ENCODE measurements at places on chromosomes 3 and 15. TPM values are rescaled to one million over a fixed set of nuclear protein-coding genes. Genes with fewer than 3 reads are reported as not detected.

GRCh38 chr3:37752649-37753025, 109.0 kb upstream of the CTDSPL start:
- peaks cover 49% of the 10 kb centered on the region for H3K27me3 ChIP-seq
- no peaks in the 10 kb centered on the region for H3K4me1 ChIP-seq
- no peak overlapping the region for H3K27ac ChIP-seq
- no peaks in the 10 kb centered on the region for H3K36me3 ChIP-seq

DNA sequence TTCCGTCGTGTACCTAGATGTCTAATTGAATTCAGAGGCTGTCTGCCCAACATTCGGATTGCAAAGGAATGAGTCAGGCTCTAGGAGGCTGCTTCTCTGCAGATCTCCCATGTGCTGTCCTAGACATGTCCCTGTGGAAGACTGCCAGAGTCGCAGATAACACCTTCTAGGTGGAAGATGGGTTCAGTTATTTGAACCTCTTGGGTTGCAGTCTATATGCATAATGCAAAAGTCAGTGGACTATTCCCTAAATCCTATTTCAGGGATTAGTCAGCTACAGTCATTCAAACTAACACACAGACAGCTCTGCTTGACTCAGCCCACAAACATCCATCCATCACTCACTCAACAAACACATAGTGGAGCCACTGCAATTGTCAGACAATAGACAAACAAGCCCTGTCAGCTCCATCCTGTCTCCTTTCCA, 300.0 kb upstream of the CTNNB1 start:
- H3K27ac ChIP-seq = no peak overlapping the region
- H3K36me3 ChIP-seq = no peaks in the 10 kb centered on the region
- DNase-seq = no peak
- H3K4me1 ChIP-seq = no peaks in the 10 kb centered on the region
- no peaks in the 10 kb centered on the region for H3K27me3 ChIP-seq

GRCh38 chr3:48318713-48319468, 14.6 kb downstream of the SPINK8 start:
- H3K36me3 ChIP-seq = peaks cover 3% of the 10 kb centered on the region
- H3K27ac ChIP-seq = no peak overlapping the region
- DNase-seq = no peak
- H3K4me1 ChIP-seq = no peaks in the 10 kb centered on the region

- no peaks in the 10 kb centered on the region for H3K27me3 ChIP-seq
- H3K4me1 ChIP-seq = peaks cover 25% of the 10 kb centered on the region
- no peak overlapping the region for H3K4me3 ChIP-seq
- H3K27ac ChIP-seq = no peak overlapping the region
These were observed 45.9 kb downstream of the DAPK2 start for GRCh38 chr15:64000183-64000951.

DNA sequence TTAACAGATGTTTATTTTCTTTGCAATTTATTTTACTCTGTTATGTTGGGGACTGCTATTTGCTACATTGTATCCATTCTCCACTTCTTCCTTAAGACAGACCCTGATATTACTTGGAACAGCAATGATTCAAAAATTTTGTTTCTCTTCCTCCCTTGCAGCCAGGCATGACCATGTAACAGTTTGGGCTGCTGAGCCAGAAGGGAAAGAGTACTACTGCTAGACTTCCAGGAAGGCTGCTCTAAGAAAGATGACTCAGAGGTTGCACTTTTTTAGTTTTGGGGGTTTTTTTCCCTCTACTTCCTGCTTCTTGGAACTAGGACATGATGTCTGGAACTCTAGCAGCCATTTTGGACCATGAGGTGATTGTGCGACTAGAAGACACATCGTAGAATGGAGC, 10.3 kb downstream of the PRR20G start:
- H3K36me3 ChIP-seq = no peaks in the 10 kb centered on the region
- no peak for DNase-seq
- H3K27me3 ChIP-seq = peaks cover 2% of the 10 kb centered on the region
- H3K4me1 ChIP-seq = no peaks in the 10 kb centered on the region

- H3K4me1 ChIP-seq = peaks cover 7% of the 10 kb centered on the region
- no peak for DNase-seq
- H3K27me3 ChIP-seq = peaks cover 11% of the 10 kb centered on the region
- no peak overlapping the region for H3K4me3 ChIP-seq
- H3K27ac ChIP-seq = no peak overlapping the region
- no peaks in the 10 kb centered on the region for H3K36me3 ChIP-seq
These were observed 190.9 kb upstream of the CFAP20DC start for GRCh38 chr3:59240666-59241255.

DNA sequence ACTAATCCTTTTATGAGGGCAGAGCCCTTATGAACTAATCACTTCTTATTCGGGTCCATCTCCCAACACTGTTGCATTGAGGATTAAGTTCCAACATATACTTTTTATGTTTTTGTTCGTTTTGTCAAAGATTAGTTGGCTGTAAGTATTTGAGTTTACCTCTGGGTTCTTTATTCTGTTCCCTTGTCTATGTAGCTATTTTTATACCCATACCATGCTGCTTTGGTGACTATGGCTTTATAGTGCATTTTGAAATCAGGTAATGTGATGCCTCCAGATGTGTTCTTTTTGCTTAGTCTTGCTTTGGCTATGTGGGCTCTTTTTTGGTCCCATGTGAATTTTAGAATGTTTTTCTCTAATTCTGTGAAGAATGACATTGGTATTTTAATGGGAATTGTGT, 166.4 kb upstream of the KCNMB2 start:
- no peak overlapping the region for H3K27ac ChIP-seq
- H3K4me1 ChIP-seq = peaks cover 9% of the 10 kb centered on the region
- no peak overlapping the region for H3K4me3 ChIP-seq
- H3K36me3 ChIP-seq = peaks cover 2% of the 10 kb centered on the region
- no peak for DNase-seq
- no peaks in the 10 kb centered on the region for H3K27me3 ChIP-seq

DNA sequence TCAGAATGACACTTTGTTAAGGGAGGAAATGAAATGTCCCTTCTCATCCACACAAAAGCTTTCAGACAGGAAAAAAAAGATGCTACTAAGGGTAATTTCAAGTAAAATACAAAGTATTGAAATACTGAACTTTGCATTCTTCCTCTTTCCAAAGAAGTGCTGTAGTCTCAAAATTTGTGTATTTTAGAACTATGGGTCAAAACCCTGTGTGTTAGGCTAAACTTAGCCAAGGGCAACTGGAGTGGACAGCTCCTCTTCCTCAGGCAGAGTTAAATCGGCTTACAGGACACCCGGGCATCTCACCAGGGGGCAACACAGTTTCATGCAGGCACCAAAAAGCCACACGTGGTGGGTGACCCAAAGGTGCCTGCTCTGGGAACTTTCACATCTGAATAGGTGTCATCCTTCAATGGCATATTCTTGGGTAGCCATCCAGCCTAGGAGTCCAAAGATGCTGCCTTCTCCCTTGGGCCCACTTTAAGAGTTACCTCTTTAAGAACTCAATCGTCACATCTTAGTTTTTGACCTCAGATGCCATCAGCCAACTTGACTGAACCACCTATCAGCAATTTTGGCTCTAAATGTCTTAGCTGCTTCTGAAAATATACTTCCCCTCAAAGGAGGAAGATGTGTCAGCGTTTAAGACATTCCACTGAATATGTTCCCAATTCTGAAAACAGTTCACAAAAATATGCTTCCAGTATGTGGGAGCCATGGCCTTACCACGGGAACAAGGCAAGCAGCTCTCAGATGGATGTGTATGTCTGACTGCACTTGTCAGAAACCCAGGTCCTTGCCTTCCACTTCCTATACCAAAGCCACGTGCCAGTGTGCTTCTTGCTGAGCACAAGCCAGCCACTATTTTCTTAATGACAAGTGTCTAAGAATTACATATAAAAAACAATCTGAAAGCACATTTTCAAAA, 32.2 kb upstream of the MUC13 start:
- DNase-seq = no peak
- no peaks in the 10 kb centered on the region for H3K27me3 ChIP-seq
- peaks cover 42% of the 10 kb centered on the region for H3K36me3 ChIP-seq
- H3K27ac ChIP-seq = no peak overlapping the region
- no peak overlapping the region for H3K4me3 ChIP-seq

GRCh38 chr15:34588046-34588674, 4.7 kb upstream of the GOLGA8B start:
- H3K4me1 ChIP-seq = peaks cover 11% of the 10 kb centered on the region
- H3K4me3 ChIP-seq = peak overlapping the region; percentile 78
- DNase-seq = no peak
- H3K36me3 ChIP-seq = no peaks in the 10 kb centered on the region

GRCh38 chr3:113769551-113769950, 22.7 kb downstream of the ATP6V1A start:
- no peak overlapping the region for H3K4me3 ChIP-seq
- no peaks in the 10 kb centered on the region for H3K27me3 ChIP-seq
- peak overlapping the region; percentile 34 for H3K27ac ChIP-seq
- DNase-seq = no peak
- peaks cover 4% of the 10 kb centered on the region for H3K36me3 ChIP-seq
- peaks cover 5% of the 10 kb centered on the region for H3K4me1 ChIP-seq

STRA6 gene
- 25.8 TPM for total RNA-seq

CEP152 gene
- 5.6 TPM for total RNA-seq

THAP10 gene
- total RNA-seq = 1.7 TPM

TMEM207 gene
- not detected for total RNA-seq

GABRA5 gene
- total RNA-seq = not detected

Measured in osteocyte (in vitro differentiated cells).